ENCODE measurements at places on chromosomes 3 and 15.

GRCh38 chr3:152706991-152707713 lies 127.8 kb upstream of the P2RY1 start:
- no peak for DNase-seq

DNA sequence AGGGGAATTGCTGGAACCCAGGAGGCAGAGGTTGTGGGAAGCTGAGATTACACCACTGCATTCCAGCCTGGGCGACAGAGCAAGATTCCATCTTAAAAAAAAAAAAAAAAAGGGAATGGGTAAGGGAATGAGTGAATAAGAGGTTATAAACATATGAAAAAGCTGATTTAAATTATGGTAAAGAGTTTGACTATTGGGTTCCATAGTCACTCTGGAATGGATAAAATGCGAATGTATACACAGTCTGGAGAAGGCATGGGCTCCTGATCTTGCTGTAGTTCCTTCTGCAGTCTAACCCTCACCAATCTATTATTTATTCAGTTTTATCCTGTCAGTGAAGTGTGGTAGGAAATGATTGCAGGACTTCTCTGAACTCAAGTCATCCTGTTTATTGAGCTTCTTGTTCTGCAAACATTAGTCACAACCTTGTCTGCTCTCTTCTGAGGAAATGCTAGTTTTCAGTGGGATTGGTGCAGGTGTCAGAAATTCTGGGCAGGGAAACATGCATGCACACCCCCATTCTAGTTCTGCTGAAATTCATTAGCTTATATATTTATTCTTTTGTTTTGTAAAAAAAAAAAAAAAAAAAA lies 190.9 kb upstream of the CFAP20DC start:
- DNase-seq = no peak

DNA sequence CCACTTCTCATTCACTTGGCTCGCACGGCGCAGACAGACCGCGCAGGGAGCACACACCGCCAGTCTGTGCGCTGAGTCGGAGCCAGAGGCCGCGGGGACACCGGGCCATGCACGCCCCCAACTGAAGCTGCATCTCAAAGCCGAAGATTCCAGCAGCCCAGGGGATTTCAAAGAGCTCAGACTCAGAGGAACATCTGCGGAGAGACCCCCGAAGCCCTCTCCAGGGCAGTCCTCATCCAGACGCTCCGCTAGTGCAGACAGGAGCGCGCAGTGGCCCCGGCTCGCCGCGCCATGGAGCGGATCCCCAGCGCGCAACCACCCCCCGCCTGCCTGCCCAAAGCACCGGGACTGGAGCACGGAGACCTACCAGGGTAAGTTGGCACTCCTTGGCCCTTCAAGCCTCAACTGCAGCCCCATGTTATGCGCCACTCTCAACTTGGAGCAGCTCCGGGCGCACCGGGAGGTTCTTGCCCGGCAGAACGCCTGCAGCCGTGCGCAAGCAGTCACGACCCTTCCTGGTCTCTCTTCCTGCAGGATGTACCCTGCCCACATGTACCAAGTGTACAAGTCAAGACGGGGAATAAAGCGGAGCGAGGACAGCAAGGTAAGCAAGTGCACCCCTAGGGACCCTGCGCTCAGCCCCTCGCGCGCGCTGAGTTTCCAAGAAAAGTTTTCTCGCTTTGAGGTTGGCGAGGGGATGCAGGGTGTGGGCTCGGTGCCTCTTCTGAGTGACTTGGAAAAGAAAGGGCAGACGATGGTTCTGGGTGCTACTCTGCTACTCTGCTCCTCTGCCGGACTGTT lies at the start of gene BHLHE40:
Gene BHLHE40, plus strand, starts transcription at position 10 of the 801 bp plus-strand sequence. Its CDS starts 282 bp downstream, at position 292.
- DNase-seq = no peak

- DNase-seq = no peak
Measured at GRCh38 chr3:167228135-167228534, 152.0 kb downstream of the ZBBX start.

- no peak for DNase-seq
Measured at GRCh38 chr3:38549957-38550840, 54.1 kb downstream of the EXOG start.

DNA sequence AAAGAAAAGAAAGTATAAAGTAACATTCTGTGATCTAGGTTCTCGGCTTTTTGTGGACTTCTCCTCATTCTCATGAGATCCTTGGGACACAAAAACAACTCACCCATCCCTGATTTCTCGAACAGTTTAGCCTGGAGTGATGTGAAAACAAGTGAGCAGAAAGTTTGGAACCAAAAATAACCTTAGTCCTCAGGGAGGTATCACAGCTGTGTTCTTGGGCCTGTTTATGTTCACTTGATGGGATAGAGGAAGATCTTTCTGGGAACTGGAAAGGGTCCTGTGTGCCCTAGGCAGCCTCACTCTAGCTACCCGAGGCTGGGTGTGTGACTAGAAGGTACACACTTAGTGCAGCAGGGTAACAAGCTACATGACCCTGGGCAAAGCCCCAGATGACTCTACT lies 308.8 kb upstream of the PDZRN3 start:
- DNase-seq = no peak

DNA sequence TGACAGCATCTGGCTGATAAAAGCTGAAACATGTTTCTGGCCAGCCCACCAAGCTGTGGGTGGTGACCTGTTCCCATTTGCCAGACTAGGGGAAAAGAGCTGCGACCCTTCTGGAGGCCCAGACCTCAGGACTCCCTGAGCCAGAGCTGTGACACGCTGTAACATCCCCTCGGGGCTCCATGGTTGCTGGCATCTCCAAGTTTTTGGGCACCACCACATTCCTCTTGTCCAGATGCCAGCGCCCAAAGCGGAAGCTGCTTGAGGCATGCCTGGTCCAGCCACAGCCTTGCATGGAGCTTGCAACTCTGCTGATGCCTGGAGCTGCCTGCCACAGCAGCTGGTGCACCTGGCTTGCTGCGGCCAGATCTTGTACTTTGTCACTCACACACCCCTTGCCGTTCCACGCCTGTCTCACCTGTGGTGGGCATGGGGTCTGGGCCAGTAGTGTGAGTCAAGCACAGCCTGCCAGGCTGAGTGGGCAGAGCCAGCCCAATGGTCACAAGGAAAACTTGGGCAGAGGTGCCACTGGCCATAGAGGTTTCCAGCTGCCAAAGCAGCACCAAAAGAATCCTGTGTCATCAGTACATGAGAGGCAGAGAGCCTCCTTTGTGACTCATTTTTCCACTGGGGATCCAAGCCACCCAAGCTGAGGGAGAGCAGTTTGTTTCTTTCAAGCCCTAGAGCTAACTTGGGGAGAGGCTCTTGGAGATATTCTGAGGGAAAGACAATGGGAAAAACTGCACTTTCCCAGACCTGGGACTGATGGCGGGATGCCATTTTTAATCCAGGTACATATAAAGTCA lies 45.7 kb upstream of the PTX3 start:
- no peak for DNase-seq

DNA sequence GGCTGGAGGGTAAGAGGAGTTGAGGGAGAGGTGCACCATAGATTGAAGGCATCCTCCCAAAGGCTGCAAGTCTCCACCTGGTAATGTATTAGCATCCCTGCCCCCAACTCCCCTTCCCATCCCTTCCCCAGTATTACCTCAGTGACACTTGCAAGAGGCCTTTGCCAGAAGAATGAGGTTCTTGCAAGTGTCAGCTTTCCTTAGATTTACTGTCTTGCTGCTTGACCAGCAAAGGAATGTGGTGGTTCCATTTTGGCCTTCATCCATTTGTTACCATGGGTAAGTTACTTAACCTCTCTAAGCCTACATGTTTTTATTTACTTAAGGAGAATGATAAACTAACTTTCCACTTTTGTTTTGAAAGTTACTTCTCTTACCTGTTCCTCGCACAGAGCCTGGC lies 108.9 kb downstream of the LRTM1 start:
- DNase-seq = no peak

DNA sequence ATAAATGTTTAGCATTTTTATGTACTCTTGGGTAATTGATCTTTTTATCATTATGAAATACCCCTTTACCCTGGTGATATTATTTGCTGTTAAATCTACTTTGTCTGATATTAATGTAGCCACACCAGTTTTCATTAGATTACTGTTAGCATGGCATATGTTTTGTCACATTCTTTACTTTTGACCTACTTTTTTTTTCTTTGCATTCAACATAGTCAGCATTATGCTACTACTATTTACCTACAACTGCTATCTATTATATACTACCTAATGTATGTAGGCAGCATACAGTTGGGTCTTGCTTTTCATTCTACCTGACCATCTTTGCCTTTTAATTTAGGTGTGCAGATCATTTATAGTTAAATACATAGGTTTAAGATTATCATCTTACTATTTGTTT lies 1429.6 kb upstream of the ALCAM start:
- no peak for DNase-seq

GRCh38 chr3:64730681-64731080 lies 42.9 kb upstream of the ADAMTS9 start:
- DNase-seq = no peak

DNA sequence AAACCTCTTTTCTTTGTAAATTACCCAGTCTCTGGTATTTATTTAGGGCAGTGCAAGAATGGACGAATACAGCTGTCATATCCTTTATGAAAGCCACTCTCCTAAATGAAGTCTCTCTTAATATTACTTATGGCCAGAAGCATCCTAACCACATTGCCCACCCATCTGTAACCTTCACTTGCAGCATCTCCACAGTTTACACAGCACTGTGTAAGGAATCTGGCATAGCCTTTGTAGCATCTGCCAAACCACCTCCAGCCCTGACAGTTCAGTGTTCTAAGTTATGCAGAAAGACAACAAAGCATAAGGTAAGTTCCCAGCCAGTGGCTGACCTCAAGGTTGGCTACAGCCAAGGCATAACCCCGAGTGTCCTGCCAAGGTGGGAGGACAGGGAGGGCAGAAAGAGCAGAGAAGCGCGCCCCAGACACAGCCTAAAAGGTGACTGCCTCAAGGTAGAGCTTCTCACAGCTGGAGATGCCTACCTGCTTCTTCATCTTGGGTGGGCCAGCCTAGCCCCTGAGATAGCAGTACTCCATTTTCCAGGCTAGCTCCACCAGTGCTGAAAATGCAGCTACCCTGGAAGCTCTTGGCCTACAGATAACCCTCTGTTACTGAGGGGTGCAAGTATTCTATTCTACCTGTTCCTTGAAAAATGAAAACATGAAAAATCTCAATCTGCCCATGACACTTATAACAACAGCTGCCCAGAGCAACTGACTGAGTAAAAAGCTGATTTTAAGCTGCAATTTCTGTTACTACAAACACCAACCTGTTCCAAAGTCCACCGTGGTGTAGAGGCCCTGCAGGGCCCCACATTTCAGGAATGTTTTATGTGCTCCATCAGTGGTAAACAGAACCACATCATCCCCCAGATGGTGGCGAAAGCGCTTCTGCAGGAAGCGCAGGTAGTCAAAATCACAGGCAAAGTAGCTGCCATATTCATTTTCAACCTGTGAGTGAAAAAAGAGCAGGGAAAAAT lies 39.3 kb downstream of the GLB1 start:
- no peak for DNase-seq

DNA sequence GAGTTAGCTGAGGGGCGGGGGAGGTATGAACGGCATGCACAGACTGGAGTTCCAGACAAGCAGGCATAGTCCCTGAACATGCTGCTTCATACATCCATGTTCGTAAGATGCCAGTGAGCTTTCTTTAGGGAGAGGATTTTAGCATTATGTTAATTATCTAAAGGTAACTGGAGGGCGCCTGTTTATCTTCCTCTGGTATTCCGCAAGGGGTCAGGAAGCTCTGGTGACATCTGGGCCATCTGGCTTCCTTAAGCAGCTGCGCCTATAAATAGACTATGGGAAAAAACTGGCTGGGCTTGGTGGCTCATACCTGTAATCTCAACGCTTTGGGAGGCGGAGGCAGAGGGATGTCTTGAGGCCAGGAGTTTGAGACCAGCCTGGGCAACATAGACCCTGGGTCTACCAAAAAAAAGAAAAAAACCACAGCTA lies 1.5 kb upstream of the FBXO22 start:
- DNase-seq = no peak

DNA sequence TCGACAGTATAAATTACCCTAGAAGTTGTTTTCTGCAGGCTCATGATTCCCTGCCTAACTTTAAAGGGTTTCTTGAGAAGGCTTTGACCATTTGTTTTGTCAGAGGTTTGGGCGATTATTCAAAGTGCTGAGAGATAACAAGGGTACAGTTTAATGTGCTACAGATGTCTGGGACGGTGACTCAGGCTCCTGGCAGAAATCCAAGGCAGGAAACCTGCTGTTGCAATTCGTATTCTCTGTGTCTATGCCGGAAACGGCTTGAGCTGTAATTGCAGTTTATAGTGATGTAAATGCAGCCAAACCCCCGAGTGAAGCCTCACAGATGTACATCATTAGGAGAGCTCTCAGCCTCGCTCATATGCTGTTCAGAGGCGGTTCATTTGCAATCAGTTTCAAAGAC lies 65.6 kb downstream of the SYNPR start:
- DNase-seq = no peak

DNA sequence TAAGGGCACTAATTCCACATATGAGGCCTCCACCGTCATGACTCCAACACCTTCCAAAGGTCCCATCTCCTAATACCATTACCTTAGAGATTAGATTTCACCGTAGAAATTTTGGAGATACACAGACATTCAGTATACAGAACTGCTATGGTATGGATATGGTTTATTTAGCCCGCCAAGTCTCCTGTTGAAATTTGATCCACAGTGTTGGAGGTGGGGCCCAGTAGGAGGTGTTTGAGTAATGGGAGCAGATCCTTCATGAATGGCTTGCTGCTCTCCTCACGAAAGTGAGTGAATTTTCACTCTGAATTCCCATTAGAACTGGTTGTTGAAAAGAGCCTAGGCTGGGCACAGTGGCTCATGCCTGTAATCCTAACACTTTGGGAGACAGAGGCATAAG lies 7.4 kb downstream of the MKRN3 start:
- no peak for DNase-seq

GRCh38 chr3:46091741-46092701 lies 64.7 kb upstream of the XCR1 start:
- DNase-seq = no peak

DNA sequence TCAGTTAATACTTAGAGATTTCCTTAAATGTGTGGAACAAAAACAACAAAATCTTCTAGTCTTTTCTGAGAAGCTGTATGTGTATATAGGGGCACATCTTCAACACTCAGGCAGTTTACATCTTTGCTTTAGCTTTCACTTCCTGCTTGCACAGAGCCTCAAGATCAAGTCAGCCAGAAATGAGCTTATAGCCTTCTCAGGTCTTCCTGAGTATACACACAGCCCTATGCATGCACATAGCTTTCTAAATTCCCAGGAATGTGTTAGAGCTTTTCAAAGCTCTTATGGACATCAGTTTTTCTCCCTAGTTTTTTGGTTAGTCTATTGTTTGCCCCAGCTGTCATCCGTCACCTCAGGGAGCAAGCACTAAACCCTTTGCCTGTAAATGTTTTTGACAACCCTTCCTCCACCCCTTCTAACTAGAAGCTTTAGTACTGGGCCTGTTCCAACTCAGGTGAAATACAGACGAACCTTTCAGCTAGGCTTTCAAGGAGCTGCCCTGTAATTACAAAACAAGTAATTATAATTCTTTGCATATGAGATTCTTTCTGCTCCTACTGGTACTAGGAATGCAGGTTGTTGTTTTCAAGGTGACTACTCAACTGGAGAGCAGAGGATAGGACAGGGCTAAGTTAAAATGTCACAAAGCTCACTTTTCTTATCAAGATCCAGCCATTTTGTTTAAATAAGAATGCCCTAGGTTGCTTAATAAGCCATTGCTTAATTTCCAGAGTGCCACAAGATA lies 22.6 kb upstream of the MTMR10 start:
- DNase-seq = no peak
